ENCODE measurements at places on chromosomes 16 and 17. TPM values are rescaled to one million over a fixed set of nuclear protein-coding genes. Genes with fewer than 3 reads are reported as not detected.

GRCh38 chr16:18800293-18800692, 1.1 kb downstream of the ARL6IP1 start:
- no peak for DNase-seq

GRCh38 chr16:962901-963814, 7.6 kb downstream of the LMF1 start:
- DNase-seq: no peak

DNA sequence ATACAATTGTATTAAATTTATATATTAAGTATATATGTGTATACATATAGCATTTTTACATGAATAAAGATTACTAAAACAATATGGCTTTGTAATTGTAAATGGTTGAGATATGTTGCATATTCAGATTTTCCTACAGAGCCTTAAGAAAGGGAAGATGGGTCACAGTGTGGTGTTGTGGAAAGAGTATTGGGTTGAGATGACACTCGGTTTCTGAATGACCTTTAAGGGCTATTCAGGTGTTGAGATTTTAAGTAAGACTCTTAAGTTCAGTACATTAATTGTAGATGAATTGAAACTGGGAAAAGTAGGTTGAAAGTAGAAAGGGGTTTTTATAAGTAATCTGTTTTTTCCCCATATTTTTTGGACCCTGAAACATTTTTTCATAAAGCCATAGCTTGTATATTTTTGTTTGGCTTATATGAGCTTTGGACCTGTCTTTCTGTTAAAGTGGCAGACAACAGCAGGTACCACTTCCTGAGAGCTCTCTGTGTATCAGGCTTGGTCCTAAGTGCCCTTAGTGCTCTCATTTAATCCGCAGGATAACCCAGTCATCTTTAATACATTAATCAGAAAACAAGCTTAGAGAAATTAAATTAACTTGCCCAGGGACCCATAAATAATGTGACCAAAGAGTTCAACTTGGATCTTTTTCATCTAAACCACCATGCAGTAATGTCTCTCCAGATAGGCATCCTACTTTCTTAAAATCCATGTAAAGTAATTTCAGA, 48.5 kb upstream of the MRC2 start:
- peak; percentile 15 for DNase-seq

DNA sequence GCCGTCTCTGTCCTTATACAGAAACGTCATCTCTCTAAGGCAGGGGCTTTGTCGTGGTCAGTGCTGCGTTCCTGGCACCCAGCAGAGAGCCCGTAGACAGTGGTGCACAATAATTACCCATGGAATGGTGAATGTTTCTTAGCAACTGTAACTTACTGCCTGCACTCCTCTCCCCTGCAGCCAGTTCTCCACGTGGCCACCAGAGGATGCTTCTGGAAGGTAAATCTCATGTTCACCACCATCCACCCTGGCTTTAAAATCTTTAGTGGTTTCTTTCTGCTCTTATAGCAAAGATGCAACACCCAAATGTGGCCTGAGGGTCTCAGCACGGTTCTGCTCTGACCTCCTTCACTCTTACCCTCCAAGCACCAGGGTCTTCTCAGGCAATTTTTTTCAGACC, 150.8 kb downstream of the GRIN2A start:
- DNase-seq: no peak

- DNase-seq: no peak
Observed at GRCh38 chr17:10125531-10126275, 72.7 kb downstream of the GAS7 start.

DNA sequence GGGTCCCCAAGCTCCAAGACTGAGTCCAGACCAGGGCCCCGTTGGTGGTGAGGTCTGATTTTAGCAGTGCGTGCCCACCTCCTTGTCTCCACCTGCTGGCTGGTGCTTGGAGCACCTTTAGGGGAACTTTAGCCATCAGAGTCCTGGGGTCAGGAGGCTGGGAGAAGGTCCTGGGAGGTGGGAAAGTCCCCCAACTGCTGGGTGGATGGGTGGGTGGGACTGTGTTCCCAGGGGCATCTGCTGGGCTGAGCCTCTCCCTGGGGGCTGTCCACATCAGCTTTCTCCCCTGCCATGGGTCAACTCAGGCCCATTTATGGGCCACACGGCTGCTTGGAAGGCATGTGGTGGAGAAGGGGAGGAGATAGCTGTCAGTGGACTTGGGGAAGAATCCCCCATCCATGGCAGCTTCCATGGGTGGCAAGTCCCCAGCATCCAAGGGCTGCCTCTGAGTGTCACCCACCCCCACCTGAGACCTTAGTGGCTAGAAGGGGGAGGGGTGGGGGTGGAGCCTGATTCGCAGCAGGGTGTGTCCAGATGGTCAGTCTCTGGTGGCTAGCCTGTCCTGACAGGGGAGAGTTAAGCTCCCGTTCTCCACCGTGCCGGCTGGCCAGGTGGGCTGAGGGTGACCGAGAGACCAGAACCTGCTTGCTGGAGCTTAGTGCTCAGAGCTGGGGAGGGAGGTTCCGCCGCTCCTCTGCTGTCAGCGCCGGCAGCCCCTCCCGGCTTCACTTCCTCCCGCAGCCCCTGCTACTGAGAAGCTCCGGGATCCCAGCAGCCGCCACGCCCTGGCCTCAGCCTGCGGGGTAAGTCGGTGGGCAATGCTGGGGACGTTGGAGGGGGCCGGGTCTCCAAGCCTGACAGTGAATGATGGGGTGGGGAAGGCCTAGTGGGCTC, at the start of gene TRPV2:
Gene TRPV2, plus strand, starts transcription at position 541 of the 894 bp plus-strand sequence. CDS start 2,098 bp downstream, outside the sequence.
- DNase-seq: peak; percentile 23

DNA sequence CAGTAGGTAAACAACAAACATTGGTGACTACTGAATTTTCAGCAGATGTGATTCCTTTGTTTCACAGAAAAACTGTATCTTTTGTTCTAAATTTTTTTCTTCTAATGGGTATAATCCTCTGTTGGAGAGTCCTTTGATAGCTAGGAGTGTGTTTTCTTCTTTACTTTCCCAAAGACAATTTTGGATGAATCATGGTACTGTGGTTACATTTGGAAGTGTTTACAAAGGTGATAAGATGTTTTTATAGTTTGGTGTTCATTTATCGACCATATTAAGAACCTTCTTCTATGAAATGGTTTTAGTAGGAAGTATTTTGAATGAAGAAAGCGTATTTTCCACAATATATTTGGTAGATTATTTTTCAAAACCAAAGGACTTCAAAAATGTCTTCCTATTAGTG, 333.7 kb downstream of the WWOX start:
- DNase-seq: no peak

DNA sequence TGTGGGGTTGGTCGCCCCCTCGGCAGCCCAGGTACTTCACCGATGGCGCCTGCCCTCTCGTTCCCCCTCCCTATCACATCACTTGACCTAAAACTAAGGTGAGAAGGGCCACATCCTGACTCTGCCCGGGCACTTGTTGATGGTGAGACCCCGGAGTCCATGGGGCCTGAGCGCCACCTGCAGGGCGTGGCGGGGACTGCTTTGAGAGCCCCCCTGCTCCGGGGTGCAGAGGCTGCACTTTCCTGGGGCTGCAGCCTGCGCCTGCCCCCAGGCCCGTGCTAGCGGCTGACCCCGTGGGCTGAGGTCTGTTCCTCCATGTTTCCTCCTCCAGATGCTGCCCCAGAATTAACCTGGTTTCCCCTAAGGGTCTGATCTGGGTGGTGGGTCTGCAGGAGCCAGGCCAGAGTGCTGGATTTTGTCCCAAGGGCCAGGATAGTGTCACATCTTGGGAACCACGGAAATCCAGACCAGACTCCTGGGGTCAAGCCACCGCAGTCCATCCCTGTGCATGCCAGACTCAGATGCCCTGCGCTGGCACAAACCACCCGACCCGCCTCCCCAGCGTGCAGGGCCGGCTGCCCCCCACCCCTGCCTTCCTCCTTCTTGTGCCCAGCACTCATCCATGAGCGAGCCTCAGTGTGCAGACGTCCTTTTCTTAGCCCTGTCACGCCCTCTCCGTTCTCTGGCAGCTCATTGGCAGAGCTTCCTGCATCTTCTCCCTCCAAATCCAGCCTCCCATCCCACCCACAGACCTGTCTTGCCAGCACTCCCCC, 2.7 kb downstream of the NDUFAF8 start:
- DNase-seq: peak; percentile 96

- no peak for DNase-seq
Observed at GRCh38 chr16:68227850-68228553, 7.9 kb downstream of the ESRP2 start.

DNA sequence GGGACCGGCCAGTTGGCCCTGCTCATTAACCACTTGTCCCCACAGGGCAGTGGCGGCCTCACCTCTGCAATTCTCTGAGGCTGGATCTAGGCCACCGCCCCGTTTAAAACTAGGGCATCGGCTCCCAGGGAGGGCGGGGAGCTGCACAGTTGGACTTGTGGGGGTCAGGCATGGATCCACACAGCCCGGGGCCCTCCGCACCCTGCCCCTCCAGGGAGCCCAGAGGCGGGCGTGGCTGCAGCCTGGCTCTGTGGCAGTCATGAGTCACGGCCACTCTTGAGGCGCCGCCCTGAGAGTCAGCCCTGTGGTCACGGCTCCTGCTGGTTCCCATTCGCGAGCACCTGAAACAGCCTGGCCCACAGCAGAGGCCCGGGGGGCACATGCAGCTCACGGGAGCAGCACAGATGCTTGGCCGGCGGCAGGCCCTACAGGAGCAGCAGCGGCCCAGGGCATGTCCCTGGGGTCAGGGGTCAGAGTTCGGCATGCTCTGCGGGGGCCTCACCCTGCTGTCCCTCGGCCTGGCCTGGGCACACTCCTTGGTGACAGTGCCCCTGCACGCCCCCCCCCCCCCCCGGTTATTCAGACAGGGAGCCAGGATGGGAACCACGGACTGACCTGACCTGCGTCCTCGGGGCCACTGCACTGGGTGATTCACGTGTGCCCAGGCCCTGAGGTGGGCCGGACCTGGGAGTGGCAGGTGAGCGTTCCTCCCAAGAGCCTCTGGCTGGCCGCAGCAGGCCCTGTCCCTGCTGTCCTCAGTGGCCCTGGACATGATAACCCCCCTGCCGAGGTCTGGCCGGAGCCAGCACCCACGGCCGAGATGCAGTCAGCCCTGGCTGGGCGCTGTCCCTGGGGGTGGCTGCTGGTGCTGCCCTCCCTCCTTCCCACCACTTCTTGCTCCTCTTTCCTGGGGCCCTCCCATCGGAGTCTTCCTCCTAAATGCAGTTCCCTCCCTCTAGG, 8.2 kb downstream of the CAPN15 start:
- no peak for DNase-seq

DNA sequence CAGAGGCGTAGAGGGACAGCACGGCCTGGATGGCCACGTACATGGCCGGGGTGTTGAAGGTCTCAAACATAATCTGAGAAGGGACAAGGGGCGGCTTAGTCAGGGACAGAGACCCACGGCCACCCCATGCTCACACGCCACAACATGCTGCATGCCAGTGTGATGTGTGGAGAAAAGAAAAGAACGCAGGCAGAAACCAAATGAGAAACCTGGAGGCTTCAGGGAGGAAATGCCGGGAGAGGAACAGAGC, 1.1 kb downstream of the ACTG1 start:
- DNase-seq: no peak

- peak; percentile 95 for DNase-seq
Observed at GRCh38 chr16:89093602-89094251, at the start of gene ACSF3. ACSF3 (plus strand) TSS chr16:89093852; CDS start chr16:89100682, 6,830 bp downstream.

DNA sequence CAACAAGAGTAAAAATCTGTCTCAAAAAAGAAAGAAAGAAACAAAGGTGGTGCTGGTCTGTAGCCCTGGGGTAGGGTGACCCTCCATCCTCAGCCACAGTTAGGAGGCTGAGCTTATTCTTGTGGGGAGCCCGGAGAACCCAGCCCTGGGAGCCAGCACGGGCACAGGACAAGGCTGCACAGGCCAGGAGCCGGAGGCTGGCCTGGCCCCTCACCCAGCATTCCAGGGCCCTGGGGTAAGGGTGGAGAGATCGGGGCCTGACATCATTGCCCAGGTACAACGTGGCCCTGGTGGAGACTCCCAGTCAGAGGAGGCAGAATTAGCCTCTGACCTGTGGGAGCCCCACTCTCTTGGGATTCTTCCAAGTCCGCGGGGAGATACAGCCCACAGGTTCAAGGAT, 10.3 kb upstream of the KRT17 start:
- no peak for DNase-seq

- DNase-seq: no peak
Observed at GRCh38 chr17:20097330-20097729, 88.2 kb downstream of the SPECC1 start.

- no peak for DNase-seq
Observed at GRCh38 chr17:49698005-49698404, 9.8 kb downstream of the SLC35B1 start.

- no peak for DNase-seq
Observed at GRCh38 chr17:48392857-48393256, 37.2 kb downstream of the SKAP1 start.

DNA sequence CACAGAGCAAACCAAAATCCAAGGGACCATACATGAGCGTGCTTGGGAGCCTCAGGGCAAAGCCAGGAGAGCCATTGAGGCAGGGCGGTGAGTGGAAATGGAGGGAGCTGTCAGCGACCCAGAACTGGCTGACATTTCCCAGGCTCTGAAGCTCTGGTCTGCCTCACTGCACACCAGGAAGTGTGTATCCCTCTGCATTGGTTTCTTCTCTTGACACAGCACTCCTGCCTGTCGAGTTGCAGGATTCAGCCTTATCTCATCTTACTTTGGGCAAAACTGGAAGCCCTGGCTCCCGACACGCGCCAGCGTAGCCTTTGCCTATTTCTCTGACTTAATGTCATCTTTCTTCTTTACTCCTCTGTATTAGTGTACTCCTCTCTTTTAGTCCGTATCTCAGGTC, 144.7 kb upstream of the HS3ST3A1 start:
- peak; percentile 4 for DNase-seq

DNA sequence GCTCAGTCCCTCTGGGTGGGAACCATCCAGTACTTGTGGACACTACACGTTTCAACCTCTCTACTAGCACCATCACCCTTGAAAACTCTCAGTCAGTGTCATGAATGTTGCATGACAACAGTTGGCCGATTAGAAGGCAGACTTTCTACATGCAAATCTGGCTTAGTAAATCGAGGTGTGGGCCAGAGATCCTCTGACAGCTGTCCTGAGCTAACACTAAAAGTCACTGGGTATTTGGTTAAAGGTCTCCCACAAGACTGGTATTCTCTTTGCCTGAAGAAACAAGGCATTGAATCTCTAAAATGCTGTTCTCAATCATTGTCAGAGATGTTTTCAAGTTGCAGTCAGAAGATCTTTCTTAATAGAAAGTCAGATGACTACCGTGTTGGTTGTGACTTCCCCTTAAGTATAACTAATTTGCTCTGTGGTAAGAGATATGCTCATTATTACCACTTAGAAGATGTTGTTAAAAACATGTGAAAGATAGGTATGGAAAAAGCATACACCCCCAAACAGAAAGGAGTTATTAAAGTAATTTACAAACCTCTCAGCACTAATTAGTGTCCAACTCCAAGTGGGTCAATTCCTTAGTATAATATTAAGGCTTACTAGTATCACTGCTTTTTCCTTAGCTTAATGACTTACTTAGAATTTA, 62.3 kb downstream of the WNT3 start:
- DNase-seq: no peak

The DNASE1L2 gene
- polyA plus RNA-seq: 2.5 TPM

The ARHGAP44 gene
- 0.11 TPM for polyA plus RNA-seq

The SLFN12 gene
- polyA plus RNA-seq: 5.6 TPM

The TBC1D3C gene
- not detected for polyA plus RNA-seq

The DPEP2 gene
- not detected for polyA plus RNA-seq

Data from SK-N-SH (cell line).